ENCODE measurements at places on chromosomes 6 and 20. TPM values are rescaled to one million over a fixed set of nuclear protein-coding genes. Genes with fewer than 3 reads are reported as not detected.

Gene PTCRA
- total RNA-seq: not detected

Gene SLC16A10
- 1.7 TPM for total RNA-seq

Gene CYP24A1
- 39.6 TPM for total RNA-seq

Gene DNPH1
- 24.3 TPM for total RNA-seq

Gene DAAM2
- 1.3 TPM for total RNA-seq

Gene LY6G6D
- total RNA-seq: not detected

Gene CST5
- not detected for total RNA-seq

Gene SRMS
- total RNA-seq: not detected

Gene IL20RA
- not detected for total RNA-seq

Gene TFAP2D
- not detected for total RNA-seq

Gene DEF6
- total RNA-seq: 0.57 TPM

Gene SAMD3
- 2.8 TPM for total RNA-seq

Gene SH3BGRL2
- total RNA-seq: 6.4 TPM

Gene ULBP3
- 10.5 TPM for total RNA-seq

Gene RAD21L1
- not detected for total RNA-seq

Gene ELOVL4
- total RNA-seq: 2.4 TPM

Gene DHX35
- 15.2 TPM for total RNA-seq

Gene BAK1
- 34.0 TPM for total RNA-seq

Gene COL21A1
- 41.5 TPM for total RNA-seq

Gene KCNK5
- total RNA-seq: not detected

Gene LRRC1
- total RNA-seq: 18.4 TPM

Measured in M059J (cell line).